Upper lobe of right lung (tissue), 1 donor: ENCODE measurements at places on chromosomes 11 and 22. TPM values are rescaled to one million over a fixed set of nuclear protein-coding genes. Genes with fewer than 3 reads are reported as not detected.

The HTR3B gene
- not detected for total RNA-seq

GRCh38 chr11:111569476-111569875, 29.0 kb downstream of the LAYN start:
- no peak for DNase-seq
- H3K4me1 ChIP-seq: peaks cover 4% of the 10 kb centered on the region

GRCh38 chr22:19750507-19751490, 9.8 kb upstream of the TBX1 start:
- DNase-seq: no peak
- no peak overlapping the region for H3K4me3 ChIP-seq
- no peaks in the 10 kb centered on the region for H3K36me3 ChIP-seq
- H3K4me1 ChIP-seq: no peaks in the 10 kb centered on the region

- DNase-seq: peak; percentile 93
- peak overlapping the region; percentile 71 for H3K27ac ChIP-seq
- no peaks in the 10 kb centered on the region for H3K27me3 ChIP-seq
- H3K36me3 ChIP-seq: no peaks in the 10 kb centered on the region
- peaks cover 17% of the 10 kb centered on the region for H3K4me1 ChIP-seq
Observed at GRCh38 chr11:65150509-65151299, 16.4 kb upstream of the SYVN1 start.
